ENCODE measurements at places on chromosomes 11 and 22.

- no peak for DNase-seq
These were observed 31.0 kb upstream of the HMOX1 start for GRCh38 chr22:35349704-35350538.

GRCh38 chr11:10920205-10920604 is 62.4 kb upstream of the ZBED5 start:
- no peak for DNase-seq

GRCh38 chr11:7498193-7498592 is 12.9 kb downstream of the OLFML1 start:
- no peak for DNase-seq

GRCh38 chr11:133516845-133517244 is 15.5 kb downstream of the OPCML start:
- DNase-seq, result no peak

DNA sequence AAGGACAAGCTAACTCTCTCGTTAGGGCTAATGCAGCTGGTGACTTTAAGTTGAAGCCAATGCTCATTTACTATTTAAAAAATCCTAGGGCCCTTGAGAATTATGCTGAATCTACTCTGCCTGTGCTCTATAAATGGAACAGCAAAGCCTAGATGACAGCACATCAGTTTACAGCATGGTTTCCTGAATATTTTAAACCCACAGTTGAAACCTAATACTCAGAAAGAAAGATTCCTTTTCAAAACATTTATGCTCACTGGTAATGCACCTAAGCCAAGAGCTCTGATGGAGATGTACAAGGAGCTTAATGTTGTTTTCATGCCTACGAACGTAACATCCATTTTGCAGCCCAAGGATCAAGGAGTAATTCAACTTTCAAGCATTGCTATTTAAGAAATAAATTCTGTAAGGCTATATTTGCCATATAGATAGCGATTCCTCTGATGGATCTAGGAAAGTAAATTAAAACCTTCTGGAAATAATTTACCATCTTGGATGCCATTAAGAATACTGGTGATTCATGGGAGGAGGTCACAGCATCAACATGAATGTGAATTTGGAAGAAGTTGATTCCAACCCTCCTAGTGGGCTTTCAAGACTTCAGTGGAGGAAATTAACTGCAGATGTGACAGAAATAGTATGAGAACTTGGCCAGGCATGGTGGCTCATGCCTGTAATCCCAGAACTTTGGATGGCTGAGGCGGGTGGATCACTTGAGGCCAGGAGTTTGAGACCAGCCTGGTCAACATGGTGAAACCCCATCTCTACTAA is 14.5 kb downstream of the XNDC1N start:
- DNase-seq, result no peak

GRCh38 chr22:20811971-20812660 is 38.2 kb downstream of the SERPIND1 start:
- no peak for DNase-seq

DNA sequence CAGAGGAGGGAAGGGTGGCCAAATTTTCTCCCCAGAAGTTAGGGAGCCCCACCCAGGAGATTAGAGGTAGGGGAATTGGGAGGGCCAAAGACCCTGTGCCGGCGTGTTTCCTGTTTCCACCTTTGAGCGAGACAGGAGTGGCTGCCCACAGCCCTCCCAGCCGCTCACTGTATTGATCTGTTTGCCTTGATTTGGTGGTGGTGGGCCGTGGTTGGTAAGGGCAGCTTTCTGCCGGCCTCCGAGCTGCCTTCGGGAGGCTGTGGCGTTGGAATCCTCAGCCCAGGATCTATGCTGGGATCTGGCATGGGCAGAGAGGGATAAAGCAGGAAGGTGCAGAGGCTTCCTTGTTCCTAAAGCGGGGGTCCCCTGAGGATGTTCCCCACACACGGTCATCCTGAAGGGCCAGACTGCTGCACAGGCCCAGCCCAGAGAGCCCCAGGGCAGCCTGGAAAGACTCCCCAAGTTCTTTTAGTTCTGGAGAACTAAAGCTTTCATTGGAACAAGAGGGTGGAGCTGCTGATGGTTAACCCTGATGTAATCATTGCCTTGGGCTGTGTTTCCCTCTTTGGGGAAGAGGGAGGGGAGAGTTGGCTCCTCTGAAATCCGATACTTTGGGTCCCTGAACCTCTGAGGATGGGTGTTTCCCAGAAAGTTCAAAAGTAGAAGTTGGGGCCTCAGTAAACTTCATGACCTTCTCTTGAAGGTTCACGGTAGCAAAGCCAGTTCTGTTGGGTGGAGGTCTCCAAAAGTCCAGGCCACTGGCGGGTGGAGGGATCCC is 7.2 kb downstream of the FAM83F start:
- DNase-seq, result no peak

- no peak for DNase-seq
These were observed 38.3 kb upstream of the CXCR5 start for GRCh38 chr11:118845369-118845768.

GRCh38 chr11:116519499-116519898 is 253.3 kb downstream of the BUD13 start:
- DNase-seq, result no peak

DNA sequence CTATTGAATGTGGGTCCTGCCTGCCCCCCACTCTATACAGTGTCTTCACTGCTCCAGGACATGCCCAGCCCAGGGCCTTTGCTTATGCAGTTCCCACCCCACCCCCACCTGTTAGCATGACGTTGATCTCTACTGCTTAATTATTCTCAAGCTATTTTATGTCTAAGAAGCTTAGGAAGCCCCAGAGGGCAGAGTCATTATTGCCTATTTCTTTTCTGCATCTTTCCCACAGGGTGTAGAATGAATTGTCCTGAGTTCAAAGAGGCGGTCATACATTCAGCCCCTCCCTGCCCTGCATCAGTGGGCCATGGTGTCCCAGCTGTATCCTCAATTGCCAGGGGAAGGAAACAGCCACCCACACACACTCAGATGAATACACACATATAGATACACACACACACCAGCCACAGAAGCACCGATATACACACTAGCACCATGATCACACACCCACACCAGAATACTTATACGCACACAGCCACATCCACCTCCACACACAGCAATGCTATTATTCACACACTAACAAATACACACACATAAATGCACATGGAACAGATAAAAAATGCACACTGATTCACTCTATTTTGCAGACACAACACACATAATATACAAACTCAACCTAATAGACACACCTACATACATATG is 1.5 kb downstream of the PDE2A start:
- DNase-seq, result no peak

DNA sequence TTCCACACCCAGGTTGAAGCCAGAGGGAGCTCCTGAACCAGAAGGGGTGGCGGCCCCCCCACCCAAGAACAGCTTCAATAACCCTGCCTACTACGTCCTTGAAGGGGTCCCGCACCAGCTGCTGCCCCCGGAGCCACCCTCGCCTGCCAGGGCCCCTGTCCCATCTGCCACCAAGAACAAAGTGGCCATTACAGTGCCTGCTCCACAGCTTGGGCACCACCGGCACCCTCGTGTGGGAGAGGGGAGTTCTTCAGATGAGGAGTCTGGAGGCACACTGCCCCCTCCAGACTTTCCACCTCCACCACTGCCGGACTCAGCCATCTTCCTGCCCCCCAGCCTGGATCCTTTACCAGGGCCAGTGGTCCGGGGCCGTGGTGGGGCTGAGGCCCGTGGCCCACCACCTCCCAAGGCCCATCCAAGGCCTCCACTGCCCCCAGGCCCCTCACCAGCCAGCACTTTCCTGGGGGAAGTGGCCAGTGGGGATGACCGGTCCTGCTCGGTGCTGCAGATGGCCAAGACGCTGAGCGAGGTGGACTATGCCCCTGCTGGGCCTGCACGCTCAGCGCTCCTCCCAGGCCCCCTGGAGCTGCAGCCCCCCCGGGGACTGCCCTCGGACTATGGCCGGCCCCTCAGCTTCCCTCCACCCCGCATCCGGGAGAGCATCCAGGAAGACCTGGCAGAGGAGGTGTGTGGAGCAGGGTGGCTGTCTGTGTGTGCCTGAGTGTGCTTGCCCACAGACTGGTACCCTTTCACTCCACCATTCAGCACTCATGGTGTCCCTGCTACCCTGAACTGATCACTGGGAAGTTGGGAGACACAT is 6.7 kb downstream of the PHOX2A start:
- DNase-seq, result no peak

DNA sequence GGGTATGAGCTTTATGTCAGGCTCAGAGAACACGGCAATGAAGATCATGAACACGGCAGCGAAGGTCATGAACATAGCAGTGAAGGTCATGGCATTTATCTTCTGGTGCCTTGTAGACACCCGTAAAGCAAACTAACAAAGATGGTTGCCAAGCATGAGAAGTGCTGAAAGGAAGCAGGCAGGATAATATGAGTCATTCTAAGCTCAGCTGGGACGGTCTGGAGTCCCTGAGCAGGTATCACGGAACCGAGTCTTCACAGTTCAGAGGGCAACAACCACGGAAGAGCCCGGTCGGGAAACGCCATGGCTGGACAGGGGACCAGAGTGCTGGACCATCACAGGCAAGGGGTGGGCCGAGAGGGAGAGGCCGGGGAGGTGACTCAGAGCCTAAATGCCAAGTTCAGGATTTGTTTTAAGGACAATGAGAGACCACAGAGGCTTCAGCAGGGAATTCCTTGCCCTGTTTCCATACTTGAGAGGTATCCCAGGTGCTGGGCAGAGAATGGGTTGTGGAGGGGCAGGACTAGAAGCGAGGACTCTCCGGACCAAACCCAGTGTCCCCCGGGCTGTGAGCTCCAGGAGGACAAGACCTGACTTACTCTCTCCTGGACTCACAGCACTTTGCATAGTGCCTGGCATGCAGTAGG is 13.1 kb upstream of the MS4A10 start:
- DNase-seq, result no peak

DNA sequence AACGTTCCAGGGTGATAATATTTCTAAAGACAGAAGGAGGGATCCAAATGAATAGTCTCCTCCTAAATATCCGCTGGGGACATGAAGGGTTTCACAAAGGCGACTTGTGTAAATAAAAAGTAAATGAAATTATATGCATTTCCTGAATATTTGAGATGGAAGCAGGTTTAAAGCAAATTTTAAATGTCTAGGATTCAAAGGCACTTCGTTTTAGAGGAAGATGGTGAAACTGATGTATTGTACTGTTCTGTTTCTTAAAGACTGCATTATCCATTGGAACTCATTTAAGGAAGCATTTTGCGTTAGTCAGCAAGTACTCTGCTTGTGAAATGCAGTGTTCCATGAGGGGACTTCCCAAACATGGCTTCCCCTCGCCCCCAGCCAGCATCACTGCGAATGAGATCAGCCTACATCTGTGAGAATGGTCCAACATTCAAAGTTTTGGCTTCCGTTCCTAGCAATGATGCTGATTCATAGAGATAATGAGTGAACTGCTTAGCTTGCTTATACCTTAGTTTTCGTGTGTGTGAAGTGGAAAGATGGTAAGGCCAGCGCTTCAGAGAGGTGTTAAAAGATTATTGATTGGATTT is 1.5 kb downstream of the RAB39A start:
- no peak for DNase-seq

- no peak for DNase-seq
These were observed 65.1 kb upstream of the PITPNB start for GRCh38 chr22:27984001-27984695.

GRCh38 chr22:20960609-20961008 is 6.4 kb upstream of the AIFM3 start:
- no peak for DNase-seq

- DNase-seq, result no peak
These were observed at the start of gene FREY1 for GRCh38 chr11:45906965-45907611. TSS of gene FREY1 (minus strand) at chr11:45907271. CDS start at chr11:45907245, 26 bp downstream.

- no peak for DNase-seq
These were observed 192.1 kb downstream of the CTTN start for GRCh38 chr11:70590356-70590991.

DNA sequence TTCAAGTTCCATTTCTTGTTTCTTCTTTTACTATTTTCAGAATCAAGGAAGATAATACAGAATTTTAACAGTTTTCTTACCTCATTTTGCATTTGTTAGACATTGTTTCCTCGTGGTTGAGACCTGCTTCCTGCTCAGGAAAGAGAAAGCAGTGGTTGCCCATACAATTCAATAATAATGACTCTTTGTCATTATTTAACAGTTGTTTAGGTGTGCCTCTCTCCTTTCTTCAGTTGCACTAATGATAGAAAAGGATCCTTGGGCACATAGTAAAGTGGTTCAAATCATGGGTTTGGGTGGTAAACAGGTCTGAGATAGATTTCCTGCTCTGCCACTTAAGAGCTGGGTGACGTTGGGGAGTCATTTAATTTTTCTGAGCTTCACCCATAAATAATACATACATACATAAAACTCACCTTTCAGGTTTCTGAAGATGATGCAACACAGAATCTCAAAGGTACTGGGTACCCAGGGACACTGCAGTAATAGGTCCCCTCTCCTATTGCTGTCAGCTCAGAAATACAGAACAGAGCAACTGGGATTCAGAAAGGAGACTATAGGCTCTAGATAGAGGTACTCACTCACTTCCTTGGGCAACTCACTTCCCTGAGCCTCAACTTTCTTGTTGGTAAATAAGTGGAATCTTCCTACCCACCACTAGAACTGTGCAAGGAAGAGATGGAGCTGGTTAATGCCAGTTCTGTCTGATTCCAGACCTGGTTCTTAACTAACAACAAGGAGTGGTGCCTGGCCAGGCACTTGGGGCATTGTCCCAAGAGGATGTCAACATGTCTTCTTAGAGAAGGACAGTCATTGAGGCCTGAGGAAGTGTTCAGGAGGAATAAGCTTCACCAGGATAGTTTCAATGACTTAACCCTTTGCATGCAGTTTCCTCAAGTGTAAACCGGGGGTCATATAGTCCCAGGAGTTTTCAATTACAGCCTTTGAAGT is 34.9 kb downstream of the CD44 start:
- no peak for DNase-seq

GRCh38 chr22:19592464-19592863 is 68.3 kb upstream of the CLDN5 start:
- no peak for DNase-seq

GRCh38 chr22:35966314-35967045 is 62.1 kb downstream of the RBFOX2 start:
- DNase-seq, result no peak

DNA sequence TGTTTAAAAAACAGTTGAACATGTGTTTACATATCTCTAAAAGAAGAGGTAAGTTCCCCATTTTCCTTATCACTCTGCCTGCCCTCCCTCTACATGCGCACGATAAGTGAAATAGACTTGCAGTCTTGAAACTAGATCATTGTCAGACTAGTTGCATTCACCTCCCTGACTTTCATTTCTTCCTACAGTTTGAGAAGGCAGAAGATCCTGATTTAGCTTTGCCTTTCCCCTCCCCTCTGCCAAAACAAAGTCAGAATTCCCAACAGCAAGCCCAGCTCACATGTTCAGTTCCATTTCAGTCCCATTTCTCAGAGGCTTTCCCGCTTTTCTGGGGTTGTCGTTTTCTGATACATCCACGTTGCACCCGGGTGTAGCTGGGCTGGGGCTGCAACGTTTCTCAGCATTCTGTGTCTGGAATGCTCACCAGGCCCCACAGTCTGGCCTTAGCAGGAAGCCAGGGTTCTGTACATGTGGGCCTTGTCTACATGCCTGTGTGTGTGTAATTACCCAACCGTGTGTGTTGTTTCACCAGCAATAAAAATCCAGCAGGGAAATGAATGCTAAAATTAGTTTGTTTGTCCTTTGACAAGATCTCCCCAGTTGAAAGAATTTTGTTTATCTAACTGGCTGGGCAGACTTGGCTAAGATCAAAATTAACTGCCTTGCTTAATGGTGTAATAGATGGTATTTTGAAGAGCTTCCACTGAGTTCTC is 179.2 kb downstream of the DBX1 start:
- DNase-seq, result no peak

GRCh38 chr11:86558841-86559240 is 113.6 kb downstream of the ME3 start:
- DNase-seq, result no peak

Measured in stimulated activated CD8-positive, alpha-beta memory T cell treated with anti-CD3 and anti-CD28 coated beads, Interleukin-7, amount 100 ng/mL, for 4 hours (primary cell).